NCI-H748 treated with DMSO at 0.1 percent for 48 hours (cell line): ENCODE measurements at places on chromosomes 3 and 15.

DNA sequence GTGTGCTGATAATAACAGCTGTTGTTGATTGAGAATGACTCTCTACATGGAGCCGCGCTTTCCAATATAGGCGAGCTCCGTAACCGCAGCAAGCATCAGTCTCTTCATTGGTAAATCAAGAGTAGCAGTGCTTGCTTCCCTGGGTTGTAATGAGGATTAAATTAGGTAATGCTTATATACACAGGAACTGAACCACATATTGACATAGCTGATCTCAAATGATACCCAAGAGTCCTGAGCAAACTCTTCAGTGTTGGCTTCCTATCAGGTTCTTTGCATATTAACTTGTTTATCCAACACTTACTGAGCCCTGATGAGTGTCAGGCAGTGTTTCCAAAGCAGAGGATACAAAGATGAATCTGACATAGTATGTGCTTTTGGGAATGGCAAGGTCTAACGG lies 46.4 kb upstream of the SLCO3A1 start:
- DNase-seq = peak; percentile 88

GRCh38 chr3:160381470-160381869 lies 17.6 kb downstream of the IFT80 start:
- no peak for DNase-seq

DNA sequence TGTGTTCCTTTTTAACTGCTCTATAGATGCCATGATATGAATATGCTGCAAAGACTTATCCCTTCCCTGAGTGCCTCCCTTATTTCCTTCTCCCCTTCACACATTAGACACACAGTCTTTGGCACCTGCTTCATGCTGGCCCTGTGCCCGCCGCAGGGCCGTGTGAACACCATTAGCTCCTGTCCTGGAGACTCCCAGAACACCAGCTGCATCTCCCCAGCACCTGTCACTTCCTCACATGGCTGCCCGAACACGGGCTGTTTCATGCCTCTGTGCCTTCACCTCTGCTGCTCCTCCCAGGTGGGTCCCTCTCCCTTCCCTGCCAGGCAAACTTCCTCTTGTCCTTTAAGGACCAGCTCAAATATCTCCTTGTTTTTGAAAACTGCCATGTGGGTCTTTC lies 40.5 kb upstream of the SEC13 start:
- DNase-seq = no peak

GRCh38 chr3:20683910-20684309 lies 497.9 kb upstream of the SGO1 start:
- DNase-seq = no peak
